ENCODE measurements at places on chromosomes 3 and 15. TPM values are rescaled to one million over a fixed set of nuclear protein-coding genes. Genes with fewer than 3 reads are reported as not detected.

Gene SEMA3G
- not detected for total RNA-seq

Gene GRAMD1C
- total RNA-seq = 13.1 TPM

Gene LRTM1
- not detected for total RNA-seq

Gene COPB2
- total RNA-seq = 354 TPM

Gene ARHGAP11A
- 6.5 TPM for total RNA-seq

Gene GOLGA8T
- total RNA-seq = not detected

Gene SLC9C1
- total RNA-seq = 0.70 TPM

Gene ZNF774
- 1.7 TPM for total RNA-seq

Gene TRPM1
- total RNA-seq = not detected

Gene ZNF619
- 4.3 TPM for total RNA-seq

Measured in smooth muscle cell of the coronary artery (primary cell).